ENCODE measurements at places on chromosomes 5 and 9. TPM values are rescaled to one million over a fixed set of nuclear protein-coding genes. Genes with fewer than 3 reads are reported as not detected.
A peak's percentile ranks its signal among the peaks of the same experiment; 100 is the strongest.

GRCh38 chr9:93194641-93195040, 10.7 kb downstream of the WNK2 start:
- no peak for DNase-seq

GRCh38 chr5:2739360-2740050, 12.0 kb downstream of the IRX2 start:
- DNase-seq, result no peak

- DNase-seq, result no peak
These were observed 17.4 kb downstream of the ENC1 start for GRCh38 chr5:74623006-74623611.

- DNase-seq, result no peak
These were observed 12.4 kb downstream of the GZMK start for GRCh38 chr5:55036477-55036876.

GRCh38 chr9:69970001-69970533, 73.6 kb upstream of the MAMDC2 start:
- no peak for DNase-seq

- no peak for DNase-seq
These were observed 61.7 kb downstream of the GALNT12 start for GRCh38 chr9:98869078-98869745.

DNA sequence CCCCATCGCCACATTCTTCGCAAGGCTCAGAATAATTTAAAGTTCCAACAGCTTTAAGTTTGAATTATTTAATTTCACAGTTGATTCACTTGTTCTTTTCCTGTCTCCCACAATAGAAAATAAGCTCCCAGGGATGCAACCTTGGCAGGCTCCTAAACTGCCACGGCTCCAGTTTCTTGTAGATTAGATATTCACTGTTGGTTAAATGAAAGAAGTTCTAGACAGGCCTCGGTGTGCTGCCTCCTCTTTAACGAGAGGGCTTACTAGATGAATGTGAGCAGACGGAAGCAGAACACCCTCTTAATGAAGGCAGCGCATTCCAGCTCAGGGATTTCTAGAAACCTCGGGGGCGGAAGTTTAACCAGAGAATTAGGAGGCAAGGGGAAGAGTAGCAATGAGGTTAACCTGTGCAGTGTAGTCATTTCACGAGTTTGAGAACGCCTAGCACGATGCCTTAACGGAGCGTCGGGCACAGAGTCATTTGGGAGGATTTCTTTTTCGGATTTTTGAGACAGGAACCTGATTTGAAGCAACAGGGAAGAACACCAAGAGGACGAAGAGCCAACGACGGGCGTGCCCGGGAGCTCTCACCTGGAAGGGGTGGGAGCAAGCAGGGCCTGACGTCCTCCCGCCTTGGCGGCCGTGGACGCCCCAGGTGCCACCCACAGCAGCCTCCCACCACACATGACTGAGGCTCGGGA, 637 bp upstream of the SMC5 start:
- DNase-seq, result no peak

The TSLP gene
- total RNA-seq, result 3.6 TPM

DNA sequence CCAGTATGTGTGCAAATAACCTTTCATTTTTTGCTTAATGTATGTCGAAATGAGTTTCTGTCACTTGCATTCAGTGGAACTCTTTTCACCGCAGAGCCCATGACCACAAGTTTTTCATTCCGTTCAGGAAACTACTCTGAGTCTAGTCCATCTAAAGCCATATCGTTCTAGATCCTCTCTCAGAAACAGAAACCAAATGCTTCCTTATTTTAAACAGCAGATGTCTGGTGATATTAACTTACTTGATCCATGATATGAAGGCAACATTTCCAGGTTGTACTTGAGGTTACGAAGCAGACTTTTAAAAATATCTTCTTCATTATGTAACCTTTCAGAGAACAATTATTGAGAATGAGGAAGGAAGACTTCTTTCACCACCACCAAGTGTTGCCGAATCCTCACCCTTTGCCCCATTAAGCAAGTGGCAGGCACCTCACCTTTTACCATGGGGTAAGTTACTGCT, 72.4 kb upstream of the GNAQ start:
- peak; percentile 8 for DNase-seq

GRCh38 chr5:87195104-87195591, 72.5 kb upstream of the RASA1 start:
- no peak for DNase-seq

DNA sequence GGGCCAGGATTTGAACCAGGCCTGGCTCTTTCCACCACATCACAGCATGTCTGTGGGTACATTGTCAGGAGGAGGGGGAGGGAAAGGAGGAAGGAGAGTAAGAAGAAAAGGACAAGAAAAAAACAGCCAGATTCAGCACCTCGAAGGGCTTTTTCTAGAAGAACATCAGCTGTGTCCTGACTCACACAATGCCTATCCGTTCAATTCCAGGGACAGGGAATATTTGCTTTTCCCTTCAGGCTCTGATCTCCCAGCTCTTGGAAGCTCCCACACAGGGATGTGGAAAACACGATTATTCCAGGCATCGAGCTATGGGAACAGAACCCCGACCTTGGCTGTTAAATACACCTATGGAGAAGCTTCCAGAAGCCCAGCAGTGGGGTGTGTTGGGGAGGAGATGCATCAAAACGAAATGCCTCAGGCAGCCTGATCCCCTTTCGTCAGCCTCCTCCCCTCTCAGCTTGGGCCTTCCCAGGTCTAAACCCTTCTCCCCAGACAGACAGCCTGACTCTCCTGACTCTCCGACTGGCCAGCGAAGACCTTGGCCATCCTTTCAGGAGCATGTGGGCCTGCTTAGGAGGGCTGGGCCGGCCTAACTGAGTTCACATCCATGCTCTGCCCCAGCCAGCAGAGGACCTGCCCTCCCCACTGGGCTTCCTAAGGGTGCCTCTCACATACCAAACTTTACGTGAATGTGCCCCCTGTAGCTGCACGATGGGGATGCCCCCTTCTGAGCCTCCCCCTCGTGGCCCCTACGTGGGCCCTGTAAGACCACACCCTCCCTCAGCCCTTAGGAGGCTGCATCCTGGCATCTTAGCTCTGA, 54.4 kb downstream of the NEURL1B start:
- no peak for DNase-seq

GRCh38 chr5:117405197-117405596, 830.6 kb upstream of the SEMA6A start:
- DNase-seq, result no peak
